Bone marrow (tissue), 2 donors: ENCODE measurements at places on chromosomes 7 and 10.

- no peak for DNase-seq
These were observed 32.4 kb downstream of the TRIM8 start for GRCh38 chr10:102676534-102677315.

DNA sequence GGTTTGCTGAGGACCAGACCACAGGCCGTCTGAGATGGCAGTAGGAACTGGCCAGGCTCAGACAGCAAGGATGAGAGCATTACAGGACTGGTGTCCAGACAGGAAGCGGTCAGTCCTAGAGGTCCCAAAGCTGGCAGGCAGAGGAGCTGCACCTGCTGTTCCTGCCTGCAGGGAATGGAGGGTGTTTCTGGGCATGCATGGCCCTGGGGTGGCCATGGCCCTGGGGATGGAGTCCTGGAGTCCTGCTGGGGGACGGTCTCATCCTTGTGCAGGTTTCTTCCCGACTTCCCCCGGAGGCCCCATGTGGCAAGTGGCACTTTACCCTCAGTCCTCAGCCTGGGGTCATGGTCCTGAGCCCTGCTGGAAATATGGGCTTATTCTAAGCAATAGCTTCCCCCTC lies 274.9 kb upstream of the ADARB2 start:
- DNase-seq = no peak

GRCh38 chr10:99172128-99172738 lies 63.4 kb downstream of the HPSE2 start:
- no peak for DNase-seq

- DNase-seq = no peak
These were observed 18.0 kb downstream of the ADAP1 start for GRCh38 chr7:936386-937054.

DNA sequence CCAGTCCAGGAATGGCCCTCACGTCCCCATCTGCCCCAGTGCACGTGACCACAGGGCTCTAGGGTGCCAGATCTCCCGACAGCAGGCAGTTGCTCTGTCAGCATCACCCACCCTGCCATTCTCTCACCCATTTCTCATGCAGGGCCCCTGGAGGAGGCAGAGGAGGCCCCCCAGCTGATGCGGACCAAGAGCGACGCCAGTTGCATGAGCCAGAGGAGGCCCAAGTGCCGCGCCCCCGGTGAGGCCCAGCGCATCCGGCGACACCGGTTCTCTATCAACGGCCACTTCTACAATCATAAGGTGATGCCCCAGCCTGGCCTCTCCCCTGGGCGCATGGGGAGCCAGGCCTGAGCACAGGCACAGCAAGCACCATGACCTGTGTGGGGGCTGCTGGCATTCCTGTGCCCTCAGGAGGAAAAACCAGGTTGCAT lies 6.1 kb upstream of the DEPP1 start:
- no peak for DNase-seq
